ENCODE measurements at places on chromosomes 4 and X.

DNA sequence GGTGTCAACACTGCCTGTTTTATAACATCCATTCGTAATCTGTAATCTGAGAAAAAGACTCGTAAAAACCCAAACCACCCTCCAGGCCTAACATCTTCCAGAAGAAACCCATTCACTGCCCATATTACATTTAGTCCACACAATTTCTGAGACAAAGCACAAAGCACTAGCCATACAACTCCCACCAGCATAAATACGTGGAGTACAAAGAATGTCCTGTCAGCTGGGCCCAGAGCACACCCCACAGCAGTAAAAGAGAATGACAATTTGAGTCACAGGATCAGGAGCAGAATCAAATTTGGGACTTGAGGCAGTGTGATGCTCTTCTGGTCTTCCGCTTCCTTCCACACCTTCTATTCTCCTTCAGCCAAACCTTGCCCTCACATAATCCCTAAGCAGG, 6.8 kb downstream of the MECP2 start:
- no peak for DNase-seq

GRCh38 chr4:90495211-90495610, 368.0 kb downstream of the CCSER1 start:
- no peak for DNase-seq

GRCh38 chr4:94558392-94558904, 106.7 kb downstream of the PDLIM5 start:
- DNase-seq = no peak

DNA sequence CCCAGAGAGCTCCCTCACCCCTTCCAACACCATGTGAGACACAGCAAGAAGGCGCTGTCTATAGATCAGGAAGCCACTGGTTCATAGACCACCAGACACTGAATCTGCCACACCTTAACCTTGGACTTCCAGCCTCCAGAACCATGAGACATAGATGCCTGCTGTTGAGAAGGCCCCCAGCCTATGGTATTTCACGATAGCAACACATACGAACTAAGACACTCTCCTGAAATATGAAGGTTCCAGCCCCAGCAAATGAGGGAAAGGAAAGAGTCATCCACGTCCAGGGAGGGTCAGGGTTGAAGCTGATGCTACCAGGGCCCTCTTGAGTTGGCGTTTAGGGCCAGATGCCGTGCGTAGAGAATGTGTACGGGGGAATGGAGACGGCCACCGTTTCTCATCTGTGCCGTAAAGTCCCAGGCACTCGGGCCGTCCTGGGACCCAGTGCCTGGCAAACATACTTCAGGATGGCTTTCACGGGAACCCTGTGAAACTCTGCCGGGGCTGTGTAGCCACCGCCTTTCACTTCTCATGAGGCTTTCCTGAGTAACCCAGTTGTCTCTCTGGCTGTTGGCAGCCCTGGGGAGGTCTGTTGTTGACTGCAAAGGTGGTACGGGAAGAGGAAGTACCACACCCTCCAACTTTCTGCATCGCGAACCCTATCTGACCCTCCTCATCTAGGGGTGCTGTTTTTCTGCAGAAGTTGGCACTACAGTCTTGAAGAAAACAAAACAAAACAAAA, 17.7 kb upstream of the P2RY8 start:
- DNase-seq = no peak

GRCh38 chr4:85883180-85883579, 408.2 kb downstream of the ARHGAP24 start:
- no peak for DNase-seq

DNA sequence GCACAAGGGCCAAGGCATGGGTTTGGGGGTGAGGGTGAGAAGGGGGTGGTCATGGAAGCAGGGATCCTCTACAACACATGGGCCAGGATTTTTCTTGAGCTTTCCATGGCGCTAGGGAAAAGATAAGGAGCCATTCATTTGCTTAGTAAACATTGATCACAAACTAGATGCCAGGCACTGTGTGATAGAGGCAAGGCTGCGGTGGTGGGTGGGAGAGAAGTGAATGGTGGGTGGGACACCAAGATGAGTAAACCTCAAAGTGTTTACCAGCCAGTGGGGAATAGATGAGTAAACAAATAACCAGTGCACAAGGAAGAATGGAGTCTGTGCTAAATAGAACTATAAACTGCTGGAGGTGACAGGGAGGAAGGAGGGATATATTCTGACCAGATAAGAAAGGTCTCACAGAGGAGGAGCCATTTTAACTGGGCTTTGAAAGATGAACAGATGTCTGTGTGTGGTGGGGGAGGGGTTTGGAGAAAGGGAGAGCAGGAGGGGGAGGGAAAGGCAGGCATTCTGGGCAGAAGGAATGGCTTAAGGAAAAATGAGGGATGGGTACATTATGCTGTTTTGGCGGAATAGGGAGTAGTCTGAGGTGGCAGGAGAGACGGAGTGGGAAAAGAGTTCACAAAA, 48.0 kb upstream of the LAS1L start:
- no peak for DNase-seq

DNA sequence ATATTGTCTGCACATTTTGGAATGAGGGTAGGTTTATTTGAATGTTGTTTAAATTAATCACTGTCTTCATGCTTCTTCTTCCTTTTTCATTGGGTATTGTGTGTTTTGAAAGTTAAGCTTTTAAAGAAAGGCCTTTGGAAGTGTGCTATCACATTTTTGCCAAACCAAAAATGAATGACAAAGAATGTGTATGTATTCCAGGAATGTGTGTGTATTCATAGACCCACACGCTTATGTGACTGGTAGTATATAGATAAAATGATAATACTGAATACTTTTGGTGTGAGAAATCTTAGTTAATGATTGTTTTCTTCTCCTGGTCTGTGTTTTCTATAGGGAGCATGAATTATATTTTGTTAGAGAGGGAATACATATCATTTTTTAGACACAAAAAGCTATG, 404.4 kb downstream of the TLL1 start:
- no peak for DNase-seq

DNA sequence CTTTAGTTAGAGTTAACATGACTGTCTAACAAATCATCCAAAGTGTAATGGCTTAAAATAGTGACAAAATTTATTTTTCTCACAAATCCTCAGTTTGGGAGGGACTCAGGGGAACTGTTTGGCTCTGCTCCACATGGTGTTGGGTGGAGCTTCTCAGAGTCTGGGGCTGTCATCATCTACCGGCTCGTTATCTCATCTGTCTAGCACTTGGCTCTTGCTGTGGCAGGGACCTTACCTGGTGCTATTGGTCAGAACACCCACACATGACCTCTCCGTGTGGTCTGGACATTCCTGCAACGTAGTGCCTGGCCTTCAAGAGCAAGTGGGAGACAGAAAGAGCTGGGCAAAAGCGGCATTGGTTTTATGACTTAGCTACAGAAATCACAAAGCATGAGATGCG, 866.9 kb upstream of the FRG1 start:
- DNase-seq = no peak

GRCh38 chr4:7206385-7206784, 14.0 kb downstream of the SORCS2 start:
- peak; percentile 51 for DNase-seq

DNA sequence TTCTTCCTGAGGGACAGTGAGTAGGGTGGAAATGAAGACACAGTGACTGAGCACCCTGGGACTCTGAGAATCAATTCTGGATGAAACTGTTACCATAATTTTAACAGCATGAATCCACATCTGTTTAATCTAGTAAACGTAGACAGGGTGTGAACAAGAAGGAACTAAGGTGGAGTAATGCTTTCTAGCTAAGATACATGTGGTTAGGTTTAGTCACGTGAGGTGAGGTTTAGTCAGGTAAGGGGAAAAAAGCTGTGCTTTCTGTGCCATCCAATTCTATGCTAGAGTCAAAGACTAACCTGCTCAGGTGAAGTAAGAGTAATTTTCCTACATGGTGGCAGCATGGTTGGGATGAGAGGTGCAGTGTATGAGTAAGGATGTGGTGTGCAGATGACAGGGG, 54.0 kb upstream of the C4orf54 start:
- DNase-seq = no peak

- no peak for DNase-seq
Observed at GRCh38 chr4:16100833-16101232, 17.0 kb upstream of the PROM1 start.

GRCh38 chr4:11632483-11632882, 203.8 kb upstream of the HS3ST1 start:
- DNase-seq = no peak

GRCh38 chr4:187606581-187606980, 389.0 kb upstream of the ZFP42 start:
- no peak for DNase-seq

DNA sequence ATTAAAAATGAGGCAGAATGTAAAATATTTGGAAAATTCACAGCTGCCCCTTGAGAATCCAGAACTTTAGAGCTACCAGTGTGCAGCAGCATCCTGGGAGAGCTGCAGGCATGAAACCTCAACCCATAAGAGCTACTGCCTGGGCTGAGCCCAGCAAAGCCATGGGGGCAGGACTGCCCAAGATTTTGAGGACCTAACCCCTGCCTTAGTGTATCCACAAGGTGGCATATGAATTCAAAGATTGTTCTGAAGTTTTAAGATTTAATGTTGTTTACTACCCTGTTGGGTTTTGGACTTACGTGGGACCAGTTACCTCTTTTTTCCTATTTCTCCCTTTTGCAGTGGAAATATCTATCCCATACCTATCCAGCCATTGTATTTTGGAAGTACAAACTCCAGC, 26.4 kb downstream of the CASP6 start:
- no peak for DNase-seq

GRCh38 chr4:5340991-5341451, 289.7 kb downstream of the STK32B start:
- DNase-seq = no peak

DNA sequence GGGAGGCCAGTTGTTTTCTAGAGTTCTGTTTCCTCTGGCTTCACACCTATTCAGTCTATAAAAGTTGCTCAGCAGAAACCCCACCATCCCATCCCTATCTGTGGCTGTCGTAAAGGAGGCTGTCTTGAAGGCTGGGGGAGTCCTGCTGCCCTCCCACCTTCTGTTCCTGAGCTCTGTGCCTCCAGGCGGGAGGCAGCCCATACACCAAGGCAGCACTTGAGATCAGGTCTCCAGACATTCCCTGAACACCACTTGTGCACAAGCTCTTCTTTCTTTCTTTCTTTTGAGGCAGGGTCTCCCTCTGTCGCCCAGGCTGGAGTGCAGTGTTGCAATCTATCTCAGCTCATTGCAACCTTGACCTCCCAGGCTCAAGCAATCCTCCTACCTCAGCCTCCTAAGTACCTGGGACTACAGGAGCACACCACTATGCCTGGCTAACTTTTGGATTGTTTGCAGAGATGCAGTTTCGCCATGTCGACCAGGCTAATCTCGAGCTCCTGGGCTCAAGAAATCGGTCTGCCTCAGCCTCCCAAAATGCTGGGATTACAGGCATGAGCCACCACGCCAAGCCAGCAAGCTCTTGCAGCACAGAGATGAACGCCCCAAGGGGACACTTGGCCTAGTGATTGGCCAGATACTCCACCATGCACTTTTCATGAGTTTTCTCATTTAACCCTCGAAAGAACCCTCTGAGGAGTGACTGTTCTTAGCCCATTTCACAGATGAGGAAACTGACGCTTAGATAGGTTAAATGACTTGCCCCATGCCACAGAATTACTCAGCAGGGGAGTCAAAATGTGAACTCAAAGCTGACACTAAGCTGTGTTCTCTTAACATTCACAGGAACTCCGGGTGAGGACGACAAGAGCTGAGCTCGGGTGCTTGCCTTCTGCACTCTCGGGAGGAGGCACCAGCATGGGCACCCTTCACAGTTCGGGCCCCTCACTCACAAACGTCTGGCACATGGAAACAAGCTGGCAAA, 55.8 kb upstream of the ENPP6 start:
- DNase-seq = no peak

DNA sequence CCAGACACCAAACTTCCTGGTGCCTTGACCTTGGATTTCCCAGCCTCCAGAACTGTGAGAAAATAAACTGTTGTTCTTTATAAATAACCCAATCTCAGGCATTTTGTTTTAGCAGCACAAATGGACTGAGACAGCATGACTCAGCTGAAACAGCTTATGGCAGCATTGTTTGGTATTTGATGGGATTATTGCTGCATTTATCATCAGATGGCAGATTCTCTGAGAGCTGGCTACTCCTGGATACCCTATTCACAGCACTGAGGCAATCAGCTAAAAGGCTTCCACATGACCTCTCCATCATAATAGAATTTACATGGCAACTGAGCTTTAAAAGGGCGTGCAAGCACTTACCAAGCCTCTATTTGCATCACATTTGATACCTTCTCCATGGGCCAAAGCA, 623.1 kb upstream of the CPEB2 start:
- DNase-seq = no peak

- no peak for DNase-seq
Observed at GRCh38 chrX:41822892-41823291, 98.9 kb downstream of the GPR82 start.

- no peak for DNase-seq
Observed at GRCh38 chr4:171622729-171623128, 190.5 kb upstream of the GALNTL6 start.

DNA sequence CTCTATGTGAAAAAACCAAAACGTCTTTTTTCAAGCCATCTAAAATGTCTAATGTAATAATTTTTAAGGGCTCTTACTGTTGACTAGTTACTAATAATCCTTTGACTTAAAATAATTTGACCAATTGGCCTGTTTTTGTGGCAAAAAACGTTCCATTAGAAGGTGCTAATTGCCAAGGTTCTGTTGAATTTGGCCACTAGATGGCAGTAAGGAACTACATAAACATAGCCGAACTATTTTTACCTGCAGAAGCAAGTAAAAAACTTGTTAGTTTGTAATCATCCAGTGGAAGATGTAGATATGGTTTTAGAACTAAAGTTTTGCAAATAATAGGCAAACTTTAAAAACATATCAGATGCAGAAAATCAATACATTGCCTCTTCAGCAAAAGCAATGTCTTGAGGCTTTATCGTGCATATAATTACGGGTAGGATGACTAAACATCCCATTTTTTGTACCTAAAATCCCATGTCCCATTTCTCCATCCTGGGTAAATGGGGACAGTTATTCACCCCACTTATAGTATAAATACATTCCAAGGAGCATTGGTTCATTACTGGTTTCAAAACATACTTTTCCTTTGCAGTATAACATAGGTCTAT, 57.6 kb downstream of the PROM1 start:
- no peak for DNase-seq

GRCh38 chr4:25002681-25003080, 28.1 kb downstream of the LGI2 start:
- no peak for DNase-seq

GRCh38 chr4:38989487-38989886, 42.7 kb downstream of the TMEM156 start:
- no peak for DNase-seq

DNA sequence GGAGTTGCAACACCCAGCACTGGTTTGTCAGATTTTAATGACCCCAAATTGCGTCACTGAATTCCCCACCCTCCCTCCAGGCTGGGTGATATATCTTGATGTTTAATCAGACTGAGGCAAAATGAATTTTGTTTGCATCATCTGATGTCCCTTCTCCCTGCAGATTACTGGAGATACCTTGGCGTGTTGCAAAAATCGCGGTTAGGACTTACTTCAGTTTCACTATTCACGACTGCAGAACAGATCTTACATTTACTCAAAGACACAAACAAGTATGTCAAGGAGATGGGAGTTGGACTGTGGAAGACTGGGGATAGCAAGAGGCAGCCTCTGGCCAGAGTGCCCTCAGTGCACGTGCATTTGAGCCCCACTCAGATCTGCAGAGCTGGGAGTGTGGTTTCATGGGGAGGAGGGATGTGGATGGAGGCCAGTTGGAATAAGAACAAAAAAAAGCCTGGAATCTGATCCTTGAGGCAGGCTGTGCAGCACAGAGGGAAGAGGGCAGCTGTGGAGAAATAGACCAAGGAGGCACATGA, 92.2 kb upstream of the MTM1 start:
- no peak for DNase-seq

- peak; percentile 85 for DNase-seq
Observed at GRCh38 chr4:3044870-3045819, 29.2 kb downstream of the HTT-AS start.

GRCh38 chr4:154120690-154121345, 331.9 kb upstream of the SFRP2 start:
- DNase-seq = no peak
